Frontal cortex (tissue), 4 donors: ENCODE measurements at places on chromosomes 1 and 21.

- DNase-seq: no peak
These were observed 354.0 kb upstream of the ADAMTS5 start for GRCh38 chr21:27320868-27321267.

DNA sequence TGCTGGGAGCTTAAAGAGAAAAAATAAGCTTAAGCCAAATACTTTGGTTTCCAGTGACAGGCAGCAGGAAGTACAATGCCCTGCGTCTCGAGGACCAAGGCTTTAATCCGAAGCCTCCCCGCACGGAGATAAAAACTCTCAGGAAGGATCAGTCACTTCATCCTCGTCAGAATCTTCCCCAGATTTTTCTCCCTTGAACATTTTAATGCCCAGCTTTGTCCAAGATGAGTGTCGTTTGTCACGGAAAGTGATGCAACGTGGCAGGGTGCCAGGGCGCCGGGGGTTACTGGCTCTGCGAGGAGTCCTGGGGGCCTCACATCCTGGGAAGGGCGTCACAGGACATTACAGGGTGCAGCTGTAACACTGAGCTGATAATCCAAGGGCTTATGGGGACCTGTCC, 25.2 kb upstream of the PCBP3 start:
- DNase-seq: no peak

GRCh38 chr1:175792136-175792535, 48.7 kb upstream of the TNR start:
- DNase-seq: no peak

GRCh38 chr1:6016191-6016865, 24.1 kb upstream of the NPHP4 start:
- no peak for DNase-seq

DNA sequence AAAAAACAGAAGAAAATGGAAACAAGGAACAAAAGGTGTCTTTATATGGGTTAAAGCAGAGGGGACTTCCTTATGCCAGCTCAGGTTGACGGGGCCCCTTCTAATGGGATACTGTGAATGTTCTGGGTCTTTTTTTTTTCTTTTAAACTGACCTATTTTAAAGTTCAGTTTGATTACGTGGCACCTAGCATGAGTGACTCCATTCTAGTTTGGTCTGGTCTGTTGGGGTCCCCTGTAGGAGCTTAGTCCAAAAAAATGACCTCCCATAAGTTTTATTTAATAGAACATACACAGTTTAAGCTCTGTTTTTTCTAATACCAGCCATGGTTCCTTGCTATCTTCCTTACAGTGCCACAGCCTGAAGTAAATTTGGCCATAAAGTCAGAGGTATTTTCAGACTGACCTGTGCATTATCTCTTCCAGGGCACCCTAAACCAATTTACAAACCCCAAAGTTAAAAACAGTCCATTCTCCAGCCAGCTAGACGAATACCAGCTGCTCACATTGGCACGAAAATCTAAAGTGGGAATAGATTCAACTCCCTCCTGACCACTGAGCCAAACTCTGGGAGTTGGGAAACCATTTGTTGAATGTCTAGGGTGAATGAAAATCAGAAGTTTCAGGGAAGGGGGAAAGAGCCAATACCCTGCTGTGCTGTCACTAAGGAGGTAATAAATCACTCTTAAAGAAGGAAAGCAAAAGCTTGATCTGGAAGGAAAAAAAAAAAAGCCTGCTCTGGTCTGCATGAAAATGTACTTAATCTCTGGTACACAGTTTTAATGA, 42.4 kb downstream of the AKNAD1 start:
- DNase-seq: no peak

DNA sequence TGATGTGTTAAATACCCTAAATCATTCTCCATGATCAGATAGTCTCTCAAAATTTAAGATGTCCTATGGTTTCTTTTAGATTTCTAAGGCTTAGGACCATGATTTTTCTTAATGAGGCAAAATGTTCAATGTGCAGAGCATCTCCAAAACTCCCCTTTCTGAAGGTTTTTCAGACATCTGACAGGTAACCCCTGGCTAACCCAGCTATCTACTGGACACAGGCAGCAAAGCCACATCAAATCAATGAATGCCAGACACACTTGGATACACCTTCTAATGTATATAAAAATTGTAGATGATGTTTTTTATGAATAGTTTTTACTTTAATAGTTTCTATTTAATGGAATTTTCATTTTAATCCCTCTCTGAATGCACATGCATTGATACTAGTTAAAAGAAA, 285.6 kb downstream of the GRIK1 start:
- DNase-seq: no peak

- no peak for DNase-seq
These were observed 30.8 kb downstream of the RPL5 start for GRCh38 chr1:92862605-92863004.

DNA sequence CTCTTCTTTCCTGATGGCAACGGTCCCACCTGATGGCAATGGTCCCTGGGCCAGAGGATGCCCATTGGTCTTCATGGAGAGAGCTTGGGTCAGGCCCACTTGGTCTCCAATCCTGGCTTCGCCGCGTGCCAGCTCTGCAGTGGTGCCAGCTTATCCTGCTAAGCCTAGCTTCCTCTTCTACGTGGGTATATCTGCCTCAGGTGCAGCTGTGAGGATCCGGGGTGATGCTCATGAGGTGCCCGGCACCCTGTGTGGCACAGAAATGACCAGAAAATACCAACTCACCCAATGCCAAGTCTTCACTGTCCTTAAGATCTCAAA, 437.4 kb downstream of the CAMTA1 start:
- no peak for DNase-seq

GRCh38 chr1:3405974-3406867, 48.2 kb upstream of the ARHGEF16 start:
- no peak for DNase-seq

DNA sequence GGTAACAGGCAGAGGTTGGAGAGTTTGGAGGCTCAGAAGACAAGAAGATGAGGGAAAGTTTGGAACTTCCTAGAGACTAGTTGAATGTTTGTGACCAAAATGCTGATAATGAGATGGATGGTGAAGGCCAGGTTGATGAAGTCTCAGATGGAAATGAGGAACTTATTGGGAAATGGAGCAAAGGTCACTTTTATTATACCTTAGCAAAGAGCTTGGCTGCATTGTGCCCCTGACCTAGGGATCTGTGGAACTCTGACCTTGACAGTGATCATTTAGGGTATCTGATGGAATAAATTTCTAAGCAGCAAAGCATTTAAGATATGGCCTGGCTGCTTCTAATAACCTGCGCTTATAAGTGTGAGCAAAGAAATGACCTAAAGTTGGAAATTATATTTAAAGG, 17.2 kb downstream of the FAM3B start:
- no peak for DNase-seq

- DNase-seq: no peak
These were observed 183.9 kb upstream of the ESRRG start for GRCh38 chr1:216907100-216907499.

- no peak for DNase-seq
These were observed 22.7 kb downstream of the PGBD5 start for GRCh38 chr1:230403442-230403841.

GRCh38 chr1:39507230-39507928, 15.9 kb downstream of the BMP8A start:
- no peak for DNase-seq

- no peak for DNase-seq
These were observed 16.0 kb upstream of the TEKT2 start for GRCh38 chr1:36067871-36068270.

DNA sequence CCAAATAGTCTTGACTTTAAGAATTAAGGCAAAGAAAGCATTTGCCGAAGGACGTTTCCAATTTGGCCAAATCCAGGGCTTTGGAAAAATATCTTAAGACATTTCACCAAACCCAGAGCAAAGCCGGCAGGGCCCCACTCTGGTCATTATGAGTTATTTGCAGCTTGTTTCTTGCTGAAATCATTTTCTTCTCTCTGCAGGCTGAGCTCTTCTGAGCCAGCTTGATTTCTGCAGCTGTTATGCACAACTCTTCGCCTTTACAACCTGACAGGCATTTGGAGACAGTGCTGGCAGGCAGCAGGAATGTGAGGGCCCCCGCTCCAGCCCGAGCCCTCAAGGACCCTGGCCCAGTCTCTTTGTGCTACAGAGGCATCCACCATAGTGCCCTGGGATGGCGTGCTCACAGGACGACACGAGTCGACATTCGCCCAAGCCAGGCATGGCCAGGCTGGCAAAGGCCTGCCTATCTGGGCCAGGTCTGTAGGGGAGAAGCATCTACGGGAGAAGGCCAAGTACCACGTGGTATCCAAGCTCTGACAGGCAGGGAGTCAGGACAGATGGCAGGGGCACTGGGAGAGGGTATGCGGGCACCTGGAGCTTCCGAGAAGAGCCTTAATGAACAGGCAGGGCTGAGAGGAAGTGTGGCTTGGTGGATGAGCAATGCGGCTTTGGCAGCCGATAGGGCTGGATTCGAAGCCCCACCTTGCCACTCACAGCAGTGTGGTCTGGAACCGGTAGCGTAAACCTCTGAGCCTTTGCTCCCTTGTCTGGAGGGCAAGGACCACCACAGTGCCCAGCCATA, 32.3 kb downstream of the SYF2 start:
- DNase-seq: no peak

DNA sequence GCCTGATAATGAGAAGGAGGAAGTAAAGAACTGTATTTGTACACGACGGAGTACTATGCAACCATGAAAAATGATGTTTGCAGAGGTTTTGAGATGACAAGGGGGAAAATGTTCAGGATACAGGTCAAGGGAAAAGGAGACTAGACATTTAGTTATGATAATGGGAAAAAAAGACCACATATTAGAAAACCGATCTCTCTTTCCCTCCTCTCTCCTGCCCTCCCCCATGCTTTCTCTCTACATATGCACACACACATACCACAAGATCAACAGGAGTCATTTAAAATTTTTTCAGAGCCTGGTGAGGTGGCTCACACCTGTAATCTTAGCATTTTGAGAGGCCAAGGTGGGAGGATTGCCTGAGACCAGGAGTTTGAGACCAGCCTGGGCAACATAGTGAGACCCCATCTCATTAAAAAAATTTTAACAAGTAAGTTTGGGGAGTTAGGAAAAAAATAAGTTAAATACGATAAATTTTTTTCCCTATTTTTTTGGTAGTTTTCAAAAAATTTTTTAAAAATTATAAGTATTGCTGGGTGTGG, 44.5 kb downstream of the ECE1 start:
- DNase-seq: no peak

DNA sequence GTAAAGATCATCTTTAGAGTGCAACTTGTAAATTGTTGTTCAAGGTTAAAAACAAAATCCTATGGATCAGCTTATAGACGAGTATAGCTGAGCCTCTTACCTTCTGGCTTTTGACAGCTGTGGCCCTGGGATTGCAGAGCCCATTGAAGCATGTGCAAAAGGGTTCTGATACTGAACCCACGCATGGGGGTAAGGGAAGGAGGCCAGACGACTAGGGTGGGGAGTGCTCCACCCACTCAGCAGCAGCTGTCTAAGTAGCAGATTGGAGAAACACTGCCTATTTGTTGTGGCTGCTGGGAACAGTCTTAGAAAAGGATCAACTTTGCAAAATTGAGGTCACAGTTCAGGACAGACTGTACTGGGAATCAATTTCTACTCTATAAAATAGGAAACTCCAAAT, 16.1 kb downstream of the CD101 start:
- no peak for DNase-seq

DNA sequence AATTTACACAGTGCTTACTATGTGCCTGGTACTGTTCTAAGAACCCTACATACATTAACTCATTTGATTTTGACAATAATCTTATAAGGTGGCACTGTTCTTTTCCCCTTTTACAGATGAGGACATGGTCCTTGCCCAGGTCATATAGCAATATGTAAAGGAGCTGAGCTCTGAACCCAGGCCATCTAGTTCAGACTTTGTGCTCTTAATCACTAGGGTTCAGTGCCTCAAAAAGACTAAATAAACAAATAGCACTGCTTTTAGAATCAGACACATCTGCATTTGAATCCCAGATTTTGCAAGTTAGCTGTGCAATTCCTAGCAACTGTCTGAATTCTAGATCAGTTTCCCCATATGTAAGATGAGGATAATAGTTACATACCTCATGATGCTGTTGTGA, 8.7 kb upstream of the BCAR3 start:
- DNase-seq: no peak

GRCh38 chr1:187203257-187203656, 374.5 kb downstream of the PLA2G4A start:
- no peak for DNase-seq

- no peak for DNase-seq
These were observed 32.5 kb upstream of the LMO4 start for GRCh38 chr1:87296206-87296605.

DNA sequence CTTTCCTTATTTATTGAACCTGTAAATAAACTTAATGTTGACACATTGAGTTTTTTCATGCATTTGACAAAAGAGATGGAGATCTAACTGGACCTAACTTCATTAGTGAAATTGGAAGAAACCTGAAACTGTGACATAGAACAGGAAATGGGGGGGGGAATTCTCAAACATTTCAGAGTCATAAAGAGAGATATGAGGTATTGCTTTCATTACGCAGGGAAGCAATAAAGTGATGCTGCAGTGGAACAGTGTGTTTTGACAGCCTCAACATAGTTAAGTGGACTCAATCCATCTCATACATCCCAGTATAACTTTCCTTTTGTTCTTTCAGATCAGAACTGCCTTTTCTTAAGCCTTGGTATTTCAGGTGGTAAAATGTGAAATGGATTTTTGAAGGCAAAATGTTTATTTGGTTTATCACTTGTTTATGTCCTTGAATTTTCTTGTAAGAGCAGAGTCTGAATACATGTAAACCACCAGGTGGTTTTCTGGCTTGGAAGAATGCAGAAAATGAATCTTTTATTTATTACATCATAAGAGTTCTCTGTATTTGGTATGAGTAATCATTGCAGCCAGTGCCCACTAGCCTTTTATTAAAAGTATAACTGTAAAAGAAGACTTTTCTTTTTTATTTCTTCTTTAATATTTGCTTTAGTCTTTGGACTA, 132.5 kb downstream of the ZNF326 start:
- no peak for DNase-seq

GRCh38 chr1:108708691-108709660, 3.7 kb upstream of the FNDC7 start:
- no peak for DNase-seq

DNA sequence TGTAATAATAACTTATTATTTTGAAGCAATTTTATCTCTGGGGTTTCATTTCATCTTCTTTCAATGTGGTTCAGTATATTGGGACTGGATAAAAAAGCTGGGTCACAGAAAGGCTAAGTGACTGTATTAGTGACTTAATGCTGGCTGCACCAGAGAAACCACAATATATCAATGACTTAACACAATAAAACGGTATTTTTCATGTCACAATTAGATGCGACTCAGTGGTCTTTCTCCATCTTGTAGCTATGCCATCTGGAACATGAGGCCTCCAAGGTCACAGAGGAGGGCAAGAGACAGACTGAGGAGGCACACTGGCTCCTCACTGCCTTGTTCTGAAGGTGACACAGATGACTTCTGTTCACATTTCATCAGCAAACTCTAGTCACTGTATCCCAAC, 26.0 kb upstream of the KCNA3 start:
- DNase-seq: no peak

DNA sequence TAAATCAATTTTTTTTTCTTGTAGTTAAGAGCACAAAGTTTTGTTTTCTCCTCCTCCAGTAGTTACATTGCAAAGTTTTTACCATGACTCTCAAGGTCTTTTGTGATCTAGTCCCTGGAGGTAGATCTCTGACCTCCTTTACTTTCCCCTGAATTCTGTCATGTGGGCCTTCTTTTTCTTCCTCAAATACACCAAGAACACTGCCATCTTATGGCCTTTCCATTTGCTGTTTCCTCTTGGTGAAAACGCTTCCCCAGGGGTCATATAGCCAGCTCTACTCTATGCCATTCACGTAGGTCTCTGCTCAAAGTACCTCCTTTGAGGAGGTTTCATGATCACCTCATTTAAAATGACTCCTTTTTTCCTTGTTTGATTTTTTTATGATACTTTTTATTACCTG, 2.7 kb downstream of the DDX20 start:
- DNase-seq: no peak
